Cardiac fibroblast (primary cell): ENCODE measurements at places on chromosomes 12 and 14.
A peak's percentile ranks its signal among the peaks of the same experiment; 100 is the strongest.

DNA sequence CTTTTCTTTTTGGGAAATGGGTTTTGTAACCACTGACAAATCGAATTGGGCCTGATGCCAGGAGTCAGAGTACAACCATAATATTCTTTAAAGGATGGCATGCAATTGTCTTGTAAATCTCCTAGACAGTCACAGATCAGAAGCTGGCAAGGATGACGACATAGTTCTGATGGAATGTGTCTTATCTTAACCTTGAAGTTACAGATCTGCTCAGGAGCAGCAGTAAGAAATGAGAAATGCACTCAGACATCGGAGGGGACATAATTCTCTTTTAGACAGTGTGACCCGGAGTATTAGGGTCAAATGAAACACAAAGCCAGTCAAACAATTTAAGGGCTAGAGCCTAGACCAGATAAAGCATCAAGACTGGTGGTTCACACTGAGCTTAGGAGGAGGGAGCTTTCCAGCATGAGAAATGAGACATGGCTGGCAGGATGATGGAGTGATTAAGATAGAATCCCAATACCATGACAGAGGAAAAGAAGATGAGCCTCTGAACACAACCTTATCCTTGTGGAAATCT is 17.5 kb downstream of the CBX5 start:
- DNase-seq = peak; percentile 51

DNA sequence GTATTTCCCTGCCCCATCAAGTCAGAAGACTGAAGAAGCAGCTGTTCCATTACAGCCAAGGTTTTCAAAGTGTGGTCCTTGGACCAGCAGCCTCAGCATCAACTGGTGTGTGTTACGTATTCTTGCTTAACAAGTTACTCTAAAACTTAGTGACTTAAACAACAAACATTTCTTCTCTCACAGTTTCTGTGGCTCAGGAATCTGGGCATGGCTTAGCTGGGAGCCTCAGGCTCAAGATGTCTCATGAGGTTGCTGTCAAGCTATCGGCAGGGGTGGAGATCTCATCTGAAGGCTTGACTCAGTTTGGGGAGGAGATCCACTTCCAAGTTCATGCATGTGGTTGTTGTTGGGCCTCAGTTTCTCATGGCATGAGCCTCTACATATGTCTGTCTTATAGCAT is 174.5 kb downstream of the KTN1 start:
- DNase-seq = no peak

DNA sequence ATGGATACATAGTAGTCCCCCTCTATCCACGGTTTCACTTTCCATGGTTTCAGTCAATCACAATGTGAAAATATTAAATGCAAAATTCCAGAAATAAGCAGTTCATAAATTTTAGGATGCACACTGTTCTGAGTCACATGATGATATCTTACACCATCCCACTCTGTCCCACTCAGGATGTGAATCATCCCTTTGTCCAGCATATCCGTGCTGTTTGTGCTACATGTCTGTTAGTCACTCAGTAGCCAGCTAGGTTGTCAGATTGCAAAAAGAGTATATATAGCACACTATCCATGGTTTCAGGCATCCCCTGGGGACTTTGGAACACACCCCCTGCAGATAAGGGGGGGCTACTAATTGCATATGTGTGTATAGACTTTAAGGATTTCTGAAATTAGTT is 8.1 kb upstream of the NAA30 start:
- DNase-seq = peak; percentile 96

DNA sequence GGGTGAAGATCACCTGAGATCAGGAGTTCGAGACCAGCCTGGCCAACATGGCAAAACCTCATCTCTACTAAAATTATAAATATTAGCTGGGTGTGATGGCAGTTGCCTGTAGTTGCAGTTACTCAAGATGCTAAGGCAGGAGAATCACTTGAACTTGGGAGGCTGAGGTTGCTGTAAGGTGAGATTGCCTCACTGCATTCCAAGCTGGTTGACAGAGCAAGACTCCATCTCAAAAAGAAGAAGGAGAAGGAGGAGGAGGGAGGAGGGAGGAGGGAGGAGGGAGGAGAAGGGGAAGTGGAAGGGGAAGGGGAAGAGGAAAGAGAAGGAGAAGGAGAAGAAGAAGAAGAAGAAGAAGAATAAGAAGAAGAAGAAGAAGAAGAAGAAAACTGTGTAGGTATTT is 17.0 kb downstream of the RNASE10 start:
- DNase-seq = no peak

- no peak for DNase-seq
Measured at GRCh38 chr12:117347588-117347987, 13.8 kb downstream of the NOS1 start.

DNA sequence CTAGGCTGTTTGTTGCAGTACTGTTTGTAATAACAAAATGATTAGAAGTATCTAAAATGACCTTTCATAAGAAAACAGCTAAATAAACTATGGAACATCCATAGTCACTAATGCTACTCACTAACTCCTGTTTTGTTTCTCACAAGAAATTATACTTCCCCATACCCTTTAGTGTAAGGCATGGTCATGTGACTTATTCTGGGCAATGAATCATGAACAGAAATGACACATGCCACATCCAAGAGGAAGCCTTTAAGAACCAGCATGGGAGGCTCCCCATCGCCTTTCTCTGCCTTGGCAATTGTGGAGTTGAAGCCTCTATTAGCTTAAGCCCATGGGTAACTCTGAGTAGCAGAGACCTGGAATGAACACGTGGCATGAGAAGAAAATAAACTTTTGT is 49.3 kb downstream of the KSR2 start:
- no peak for DNase-seq

GRCh38 chr14:105168496-105168978 is at the start of gene JAG2:
TSS of gene JAG2 (minus strand) at chr14:105168776. CDS start at chr14:105168420, 356 bp downstream.
- peak; percentile 36 for DNase-seq

DNA sequence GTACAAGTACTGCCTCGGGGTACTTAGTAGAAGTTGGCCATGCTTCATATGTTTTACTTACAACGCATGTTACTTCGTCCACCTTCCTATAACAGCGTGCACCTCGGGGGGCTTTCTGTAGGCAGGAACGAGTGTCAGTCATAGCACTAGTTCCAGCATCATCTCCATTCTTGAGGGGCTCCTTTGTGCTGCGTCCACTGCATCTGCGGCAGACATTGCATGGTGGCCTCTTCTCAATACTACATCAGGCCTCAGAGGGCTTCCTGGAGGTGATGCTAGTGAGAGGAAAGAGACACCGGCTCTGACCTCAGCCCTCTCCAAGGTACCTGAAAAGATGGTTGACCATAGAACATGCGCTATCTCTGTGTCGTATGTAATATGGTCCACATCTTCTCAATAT is 121.2 kb upstream of the RTL1 start:
- no peak for DNase-seq
